ENCODE measurements at places on chromosomes 1 and 21.

- DNase-seq: no peak
These were observed 5.7 kb downstream of the EPHX1 start for GRCh38 chr1:225815526-225816178.

DNA sequence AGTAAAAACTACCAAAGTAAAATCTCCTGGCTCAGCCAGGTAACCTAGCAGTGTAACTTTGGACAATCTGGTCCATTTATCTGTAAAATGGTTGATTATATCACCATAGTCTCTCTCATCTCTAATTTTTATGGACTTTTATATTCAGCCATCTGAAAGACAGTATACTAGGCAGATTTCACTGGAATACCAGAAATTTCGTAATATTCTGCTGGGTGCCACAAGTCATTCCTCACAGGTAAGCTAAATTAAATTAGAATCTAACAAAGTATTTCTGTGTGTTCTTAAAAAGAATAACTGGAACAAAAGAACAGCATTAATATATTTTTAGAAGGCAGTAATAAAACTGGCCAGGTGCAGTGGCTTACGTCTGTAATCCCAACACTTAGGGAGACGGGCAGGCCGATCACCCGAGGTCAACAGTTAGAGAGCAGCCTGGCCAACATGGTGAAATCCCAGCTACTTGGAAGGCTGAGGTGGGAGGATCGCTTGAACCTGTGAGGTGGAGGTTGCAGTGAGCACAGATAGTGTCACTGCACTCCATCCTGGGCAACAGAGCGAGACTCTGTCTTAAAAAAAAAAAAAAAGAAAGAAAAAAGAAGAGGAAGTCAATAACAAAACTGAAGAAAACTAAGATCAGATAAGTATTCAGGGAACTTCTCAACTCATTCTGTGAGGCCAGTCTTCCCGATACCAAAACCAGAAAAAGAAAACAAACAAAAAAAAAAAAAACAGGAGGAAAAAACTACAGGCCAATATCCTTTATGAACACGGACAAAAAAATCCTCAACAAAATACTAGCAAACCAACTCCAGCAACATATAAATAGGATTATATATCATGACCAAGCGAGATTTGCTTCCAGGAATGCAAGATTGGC, 35.9 kb downstream of the PIK3R3 start:
- no peak for DNase-seq

DNA sequence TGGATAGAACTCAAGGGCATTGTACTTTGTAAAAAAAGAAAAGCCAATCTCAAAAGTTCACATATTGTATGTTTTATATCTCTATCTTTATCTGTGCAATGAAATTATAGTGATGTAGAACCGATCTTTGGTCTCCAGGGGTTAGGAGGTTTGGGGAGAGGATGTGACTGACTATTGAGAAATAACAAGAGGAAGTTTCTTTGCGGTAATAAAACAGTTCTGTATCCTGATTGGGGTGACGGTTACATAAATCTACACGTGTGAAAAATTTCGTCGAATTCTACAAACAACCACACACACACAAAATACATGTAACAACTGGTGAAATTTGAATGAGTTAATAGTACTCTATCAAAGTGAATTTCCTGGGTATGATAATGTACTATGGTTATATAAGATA, 10.6 kb upstream of the OR2T33 start:
- no peak for DNase-seq

DNA sequence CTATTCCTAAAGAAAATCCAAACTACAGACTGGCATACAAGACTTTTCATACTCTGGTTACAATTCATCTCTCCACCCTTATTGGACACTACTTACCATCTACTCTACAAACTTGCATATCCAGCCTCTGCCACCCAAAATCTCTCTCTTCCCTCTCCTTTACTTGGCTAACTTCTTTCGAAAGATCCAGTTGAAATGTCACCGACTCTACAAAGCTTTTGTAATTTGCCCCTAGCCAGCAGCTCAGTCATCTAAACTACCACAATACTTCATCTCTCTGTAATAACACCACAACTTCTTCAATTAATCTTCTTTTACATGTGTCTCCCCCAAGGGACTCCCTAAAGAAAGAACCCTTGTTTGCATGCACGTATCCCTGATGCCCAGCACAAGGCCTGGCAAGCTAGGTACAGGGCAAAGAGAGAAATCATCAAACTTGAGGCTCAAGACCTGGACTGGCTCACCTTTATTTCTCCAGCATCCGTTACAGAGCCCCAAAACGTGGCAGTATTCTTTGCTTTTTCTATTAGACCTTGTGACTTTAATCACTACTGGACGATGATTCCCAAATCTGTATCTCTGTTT, 2.7 kb downstream of the ZBTB21 start:
- DNase-seq: no peak

- no peak for DNase-seq
These were observed 320.0 kb downstream of the CAMTA1 start for GRCh38 chr1:7105269-7105668.

DNA sequence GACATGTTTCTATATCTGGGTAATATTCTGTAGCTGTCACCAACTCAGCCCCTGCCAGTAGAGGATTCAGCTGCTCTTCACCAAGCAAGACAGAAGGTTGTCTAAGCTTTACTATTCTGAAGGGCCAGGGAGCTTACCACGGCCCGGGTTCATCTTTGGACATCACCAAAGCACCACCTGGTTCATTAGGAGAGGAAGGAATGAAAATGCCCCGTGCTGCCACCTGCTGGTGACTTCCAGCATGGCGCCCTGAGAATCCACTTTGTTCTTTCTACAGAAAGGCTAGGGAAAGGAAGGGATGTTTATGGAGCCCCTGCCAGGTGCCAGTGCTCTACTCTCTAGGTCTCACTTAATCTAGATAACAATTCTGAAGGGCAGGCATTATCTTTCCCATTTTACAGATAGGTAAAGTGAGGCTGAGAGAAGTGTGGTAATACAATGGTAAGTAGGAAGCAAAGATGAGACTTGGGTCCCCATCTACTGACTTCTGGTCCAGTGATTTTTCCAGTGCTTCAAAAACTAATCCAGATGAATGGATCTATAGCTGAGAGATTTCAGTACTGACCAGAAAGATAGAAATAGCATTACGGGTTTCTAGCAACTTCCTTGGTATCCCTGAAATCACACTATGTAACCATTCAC, 79.5 kb downstream of the BEND5 start:
- peak; percentile 14 for DNase-seq

- DNase-seq: no peak
These were observed 32.7 kb upstream of the ANGPTL7 start for GRCh38 chr1:11156441-11156840.
